ENCODE measurements at places on chromosomes 12 and 14.
A peak's percentile ranks its signal among the peaks of the same experiment; 100 is the strongest.

DNA sequence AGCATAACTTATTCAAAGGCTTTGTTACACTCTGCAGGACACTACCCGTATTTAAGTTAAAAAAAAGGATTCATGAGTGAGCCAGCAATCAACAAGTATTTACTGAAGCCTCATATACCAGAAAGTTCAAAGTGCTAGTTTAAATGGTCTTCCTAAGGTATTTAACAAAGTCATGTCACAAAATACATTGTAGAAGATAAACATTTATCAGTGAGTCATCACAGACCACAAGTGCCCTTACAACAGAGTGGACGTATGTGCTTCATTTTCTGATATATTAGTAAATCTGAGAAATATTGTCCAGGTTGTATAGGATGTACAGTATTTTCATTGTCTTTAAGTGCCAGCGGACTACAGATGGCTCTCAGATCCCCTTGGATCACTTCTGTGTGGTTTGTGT, 24.2 kb downstream of the FLRT2 start:
- DNase-seq, result no peak

GRCh38 chr12:52603314-52603713, 2.1 kb upstream of the KRT72 start:
- no peak for DNase-seq

DNA sequence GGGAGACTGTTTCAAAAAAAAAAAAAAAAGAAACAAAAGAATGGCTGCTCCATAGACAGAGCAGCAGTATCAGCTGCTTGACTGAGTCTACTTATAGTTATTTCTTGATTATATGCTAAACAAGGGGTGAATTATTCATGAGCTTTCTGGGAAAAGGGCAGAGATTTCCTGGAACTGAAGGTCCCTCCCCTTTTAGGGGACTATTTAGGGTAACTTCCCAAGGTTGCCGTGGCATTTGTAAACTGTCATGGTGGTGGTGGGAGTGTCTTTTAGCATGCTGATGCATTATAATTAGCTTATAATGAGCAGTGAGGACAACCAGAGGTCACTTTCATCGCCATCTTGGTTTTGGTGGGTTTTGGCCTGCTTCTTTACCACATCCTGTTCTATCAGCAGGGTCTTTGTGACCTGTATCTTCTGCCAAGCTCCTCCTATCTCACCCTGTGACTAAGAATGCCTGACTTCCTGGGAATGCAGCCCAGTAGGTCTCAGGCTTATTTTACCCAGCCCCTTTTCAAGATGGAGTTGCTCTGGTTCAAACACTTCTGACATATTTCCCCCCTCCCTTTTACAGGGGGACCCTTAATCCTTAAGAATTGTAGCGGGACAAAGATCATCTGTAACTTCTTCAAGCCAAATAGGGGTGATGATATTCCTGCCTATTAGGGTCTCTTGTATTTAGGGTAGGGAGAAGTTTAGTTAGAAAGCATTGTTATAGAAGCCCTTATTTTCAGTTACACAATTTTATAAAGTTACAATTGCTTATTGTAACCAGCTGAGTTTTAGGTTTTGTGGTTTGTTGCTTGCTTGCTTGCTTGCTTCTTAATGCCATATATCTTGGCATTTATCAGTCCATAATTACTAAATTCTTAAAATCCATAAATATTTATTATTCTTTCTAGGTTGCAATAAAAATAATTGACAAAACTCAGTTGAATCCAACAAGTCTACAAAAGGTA, 42.5 kb downstream of the MARK3 start:
- no peak for DNase-seq

DNA sequence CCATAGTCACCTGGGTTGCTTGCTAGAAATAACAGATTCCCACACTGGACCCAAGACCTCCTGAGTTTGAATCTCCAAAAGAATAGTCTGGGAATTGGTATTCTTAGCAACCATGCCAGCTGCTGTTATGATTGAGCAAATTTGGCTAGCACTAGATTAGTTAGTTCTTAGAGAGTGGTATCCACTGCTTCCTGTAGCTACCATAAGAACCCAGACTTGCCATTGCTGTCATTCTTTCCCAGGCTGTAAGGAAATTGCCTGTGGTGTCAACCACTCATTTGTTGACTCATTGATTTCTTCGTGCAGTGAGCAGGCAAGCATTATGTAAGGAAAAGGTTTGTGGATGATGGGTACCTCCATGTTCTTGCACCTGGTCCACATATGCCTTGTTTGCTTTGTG, 201.8 kb upstream of the RGS6 start:
- DNase-seq, result no peak

DNA sequence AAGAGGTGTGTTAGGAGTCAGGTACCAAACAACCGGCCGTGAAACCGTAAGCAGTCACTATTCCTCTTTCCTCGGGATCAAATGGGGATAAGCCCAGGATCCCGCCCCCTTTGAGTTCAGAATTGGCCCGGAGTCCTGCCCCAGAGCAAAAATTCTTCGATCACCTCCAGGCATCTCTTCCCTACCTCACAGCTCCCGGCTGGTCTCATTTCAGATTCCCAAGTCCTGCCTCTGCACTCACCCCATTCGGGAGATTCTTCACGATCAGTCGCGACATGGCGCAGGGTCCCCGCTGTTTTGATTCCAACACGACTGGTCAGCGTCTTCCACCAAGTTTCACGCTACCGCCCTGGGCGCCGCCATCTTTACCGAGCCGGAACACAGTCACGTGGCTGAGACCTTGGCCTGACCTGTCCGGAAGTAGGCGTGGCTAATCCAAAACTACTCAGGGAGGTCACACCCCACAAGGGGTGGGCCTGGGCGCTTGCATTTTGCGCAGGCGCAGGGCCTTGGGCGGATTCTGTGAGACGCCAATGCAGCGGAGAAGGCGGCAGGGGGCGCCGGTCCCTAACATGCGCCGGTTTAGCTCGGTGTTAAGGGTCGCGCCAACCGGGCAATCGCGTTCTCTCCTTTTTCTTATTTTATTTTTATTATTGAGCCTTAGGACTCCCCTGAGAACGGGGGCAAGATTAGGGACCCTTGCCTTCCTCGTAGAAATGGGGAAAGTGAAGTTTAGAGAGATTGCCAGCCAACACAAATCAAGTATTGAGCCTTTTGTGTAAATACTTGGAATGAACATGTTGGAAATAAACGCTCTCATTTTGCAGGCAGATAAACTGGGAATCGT, at the start of gene RBM19:
TSS of gene RBM19 (minus strand) at position 375 of the 847 bp plus-strand sequence. CDS start at position 277, 98 bp downstream.
- peak; percentile 90 for DNase-seq
